Activated CD4-positive, alpha-beta T cell treated with anti-CD3 and anti-CD28 coated beads, Interleukin-2, amount 50 U/mL, for 16 hours (primary cell): ENCODE measurements at places on chromosomes 6 and 20.
A peak's percentile ranks its signal among the peaks of the same experiment; 100 is the strongest.

DNA sequence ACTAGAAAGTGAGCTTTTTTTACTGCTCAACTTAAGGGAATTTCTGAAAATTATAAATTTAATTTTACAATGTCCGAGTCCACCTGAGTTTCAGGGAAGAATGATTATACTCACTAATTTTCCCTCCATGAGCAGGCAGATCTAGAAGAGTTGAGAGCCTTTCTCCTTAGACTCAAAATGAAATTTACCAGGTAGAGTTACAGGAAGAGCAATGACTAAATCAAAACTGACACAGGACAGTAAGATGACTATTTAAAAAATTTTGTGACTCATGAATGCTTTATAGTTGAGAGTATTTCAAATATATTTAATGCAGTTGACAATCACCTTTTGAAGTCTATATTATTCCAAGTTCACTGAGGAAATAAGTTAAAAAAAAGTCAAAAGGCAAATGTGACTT, 198.1 kb upstream of the NRSN1 start:
- peak; percentile 20 for DNase-seq

- no peak for DNase-seq
These were observed 123.6 kb downstream of the ATXN1 start for GRCh38 chr6:16637635-16638034.

DNA sequence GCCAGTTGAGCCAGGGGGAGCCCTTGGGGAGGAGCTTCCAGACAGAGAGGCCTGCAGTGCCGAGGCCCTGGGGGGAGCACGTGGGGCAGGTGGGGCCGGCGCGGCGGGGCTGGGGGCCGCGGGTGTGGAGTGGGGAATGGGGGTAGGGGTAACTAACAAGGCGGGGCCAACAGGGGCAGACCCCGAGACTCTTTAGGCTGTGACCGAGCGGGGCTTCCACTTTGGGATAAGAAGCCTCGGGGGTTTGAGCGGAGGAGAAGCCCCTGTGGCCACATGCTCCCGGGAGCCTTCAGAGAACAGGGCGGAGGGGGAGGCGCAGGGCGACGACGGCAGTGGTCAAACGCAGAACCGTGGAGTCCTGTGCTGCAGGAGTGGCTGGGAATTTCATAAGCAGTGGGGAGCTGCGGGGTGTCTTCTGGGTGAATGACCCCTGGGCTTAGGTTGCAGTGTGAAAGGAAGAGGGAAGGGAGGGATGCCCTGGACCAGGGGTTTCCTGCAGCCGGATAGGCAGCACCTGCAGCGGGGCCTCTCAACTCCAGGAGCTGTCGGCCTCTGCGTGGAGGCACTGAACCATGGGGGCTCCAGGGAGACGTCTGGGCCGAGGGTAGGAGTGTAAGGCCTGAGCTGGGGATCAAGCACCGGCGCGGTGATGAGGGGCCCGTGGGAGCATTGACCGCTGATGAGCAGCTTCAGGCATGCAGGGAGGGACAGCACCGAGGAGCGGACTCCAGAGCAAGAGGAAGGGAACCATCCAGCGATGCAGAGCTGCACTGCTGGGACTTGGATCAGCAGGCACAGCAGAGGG, 121.0 kb downstream of the SYNDIG1 start:
- no peak for DNase-seq

DNA sequence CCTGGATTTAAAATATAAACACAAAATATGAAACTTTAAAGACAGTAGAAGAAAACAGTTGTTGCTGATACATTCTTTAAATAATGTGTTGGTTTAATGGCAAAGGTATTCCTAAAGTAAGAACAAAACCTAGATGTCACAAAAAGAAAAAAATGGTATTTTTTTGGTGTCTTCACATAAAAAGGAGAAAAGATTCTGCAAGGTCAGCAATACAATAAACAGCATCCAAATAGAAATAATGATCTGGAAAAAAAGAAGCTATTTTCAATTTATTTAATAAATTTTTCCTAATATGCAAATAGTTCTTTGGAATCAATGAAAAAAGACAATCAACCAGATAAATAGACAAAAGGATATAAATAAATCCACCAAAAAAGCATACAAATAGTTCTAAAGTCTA, 6.5 kb upstream of the ADGRF1 start:
- no peak for DNase-seq

DNA sequence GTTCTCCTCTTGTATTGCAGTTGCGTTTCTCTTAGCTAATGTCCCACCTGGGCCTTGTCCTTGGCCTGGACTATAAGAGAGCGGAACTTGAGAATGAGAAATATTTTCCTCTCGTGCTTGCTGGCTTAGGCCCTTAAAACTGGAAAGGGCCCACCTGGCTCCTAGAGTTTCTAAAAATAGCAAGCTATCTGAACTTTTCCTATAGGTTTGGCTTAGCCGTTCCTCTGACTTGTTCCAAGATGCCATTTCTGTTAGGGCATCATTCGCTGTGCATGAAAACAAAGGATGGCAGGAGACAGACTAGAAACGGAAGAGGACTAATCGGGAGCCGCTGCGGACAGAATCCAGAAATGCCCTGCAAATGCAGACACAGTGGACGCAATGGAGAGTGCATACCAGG, 4.5 kb downstream of the RIPOR3 start:
- DNase-seq: no peak

DNA sequence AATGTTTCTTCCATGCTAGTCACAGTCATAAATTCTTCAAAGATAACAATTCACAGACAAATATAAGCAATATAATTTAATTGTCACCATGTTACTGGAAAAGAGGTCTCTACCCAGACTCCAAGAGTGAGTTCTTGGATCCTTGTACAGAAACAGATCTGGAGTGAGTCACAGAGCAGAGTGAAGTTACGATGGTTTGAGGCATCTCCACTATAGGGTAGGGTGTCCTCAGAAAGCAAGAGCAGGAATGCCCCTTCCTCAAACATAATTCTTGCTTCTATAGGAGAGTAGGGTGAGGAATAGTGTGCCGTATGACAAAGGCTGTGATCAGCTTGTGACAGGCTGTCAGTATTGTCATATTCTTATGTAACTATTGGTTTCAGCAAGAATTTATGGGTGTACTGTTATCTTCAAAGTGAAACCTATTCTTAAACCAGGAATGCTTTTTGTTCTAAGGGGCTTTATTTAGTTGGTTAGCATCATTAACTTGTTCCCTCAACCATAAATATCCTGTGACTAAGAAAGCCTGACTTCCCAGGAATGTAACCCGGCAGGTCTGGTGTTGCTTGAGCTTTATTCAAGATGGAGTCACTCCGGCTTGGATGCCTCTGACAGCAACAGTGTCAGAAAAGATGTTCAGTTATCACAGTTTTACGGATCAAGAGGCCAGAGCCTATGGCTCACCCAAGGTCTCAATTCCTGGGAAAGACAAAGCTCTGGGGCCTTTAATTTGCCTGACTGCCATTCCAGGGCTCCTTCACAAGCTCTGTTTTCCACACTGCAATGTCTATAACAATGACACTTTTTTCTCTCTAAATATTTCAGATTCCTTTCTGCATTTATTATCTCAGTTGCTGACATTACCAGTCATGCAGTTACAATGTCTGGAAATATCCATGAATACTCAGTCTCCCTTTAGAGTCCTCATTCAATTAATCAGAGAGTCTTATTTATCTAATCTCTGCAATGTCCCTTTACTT, 298.6 kb downstream of the C6orf118 start:
- DNase-seq: no peak

GRCh38 chr6:153309651-153310050, 178.6 kb upstream of the RGS17 start:
- DNase-seq: no peak

GRCh38 chr6:135994857-135995544, 143.5 kb downstream of the PDE7B start:
- no peak for DNase-seq

DNA sequence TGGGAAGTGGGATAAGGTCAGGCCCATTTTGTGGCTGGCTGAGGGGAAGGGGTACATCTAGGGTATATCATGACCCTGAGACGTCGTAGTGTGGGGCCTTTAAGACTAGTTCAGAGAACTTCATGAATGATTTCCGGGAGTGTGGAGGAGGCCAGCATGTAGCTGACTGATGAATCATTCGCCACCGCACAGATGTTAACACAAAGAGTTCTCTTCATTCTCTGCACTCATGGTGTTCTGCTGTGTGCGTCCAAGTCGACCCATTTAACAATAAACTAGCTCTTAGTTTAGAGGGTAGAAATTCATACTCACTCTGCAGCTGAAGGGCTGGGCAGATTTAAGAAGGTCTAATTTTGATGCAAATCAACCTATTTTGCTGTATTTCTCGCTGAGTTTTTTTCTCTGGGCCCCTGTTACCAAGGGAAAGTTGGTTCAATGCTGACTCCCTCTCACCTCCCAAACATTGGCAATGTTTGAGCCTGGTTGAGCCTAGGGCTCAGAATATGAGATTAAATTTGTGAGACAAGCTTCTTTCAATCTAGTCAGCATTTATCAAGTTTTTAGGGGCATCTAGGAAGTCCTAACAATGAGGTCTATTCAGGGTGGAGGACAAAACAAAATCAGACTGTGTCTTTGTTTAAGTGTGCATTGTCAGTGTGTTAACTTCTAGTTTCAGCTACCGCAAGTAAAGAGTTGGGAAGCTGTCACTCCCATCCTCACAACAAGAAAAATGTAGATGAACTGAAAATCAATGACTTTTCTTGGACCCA, 106.8 kb upstream of the CBLN4 start:
- DNase-seq: no peak

GRCh38 chr20:10362674-10363073, 71.3 kb downstream of the MKKS start:
- no peak for DNase-seq

GRCh38 chr6:83914953-83915352, 55.5 kb downstream of the CYB5R4 start:
- no peak for DNase-seq

- DNase-seq: no peak
These were observed 270.6 kb downstream of the PRL start for GRCh38 chr6:22026164-22026678.

DNA sequence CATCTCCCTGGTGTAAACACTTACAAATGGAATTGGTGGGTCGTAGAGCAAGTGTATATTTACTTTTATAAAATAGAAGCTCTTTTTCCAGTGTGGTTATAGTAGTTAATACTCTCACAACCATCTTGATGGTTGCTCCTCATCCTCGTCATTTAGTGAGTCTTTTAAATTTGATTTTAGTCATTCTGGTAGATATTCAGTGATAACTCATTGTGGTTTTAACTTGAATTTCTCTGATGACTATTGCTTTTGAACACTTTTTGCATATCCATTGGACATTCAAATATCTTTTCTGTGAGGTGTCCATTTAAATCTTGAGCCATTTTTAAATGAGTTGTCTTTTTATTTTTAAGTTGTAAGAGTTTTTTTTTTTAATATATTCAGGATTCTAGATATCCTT, 189.2 kb upstream of the PHACTR1 start:
- no peak for DNase-seq

DNA sequence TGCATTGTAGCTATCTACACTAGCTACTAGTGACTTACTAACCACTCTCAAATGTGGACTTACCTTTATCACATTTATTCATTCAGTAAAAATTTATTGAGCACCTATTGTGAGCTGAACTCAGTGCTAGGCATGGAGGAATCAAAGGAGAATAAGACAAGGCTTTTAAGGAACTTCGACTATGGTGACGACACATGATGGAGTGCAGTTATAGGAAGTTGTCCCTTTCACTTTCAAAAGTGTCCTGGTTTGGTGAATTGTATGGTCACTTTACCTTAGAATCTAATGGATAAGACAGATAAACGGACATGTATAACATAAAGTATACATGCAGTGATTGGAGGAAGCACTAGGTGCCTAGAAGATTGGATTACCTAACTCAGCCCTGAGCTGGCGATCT, 4.3 kb downstream of the AKAP7 start:
- no peak for DNase-seq
